ENCODE measurements at places on chromosomes 7 and 10.

DNA sequence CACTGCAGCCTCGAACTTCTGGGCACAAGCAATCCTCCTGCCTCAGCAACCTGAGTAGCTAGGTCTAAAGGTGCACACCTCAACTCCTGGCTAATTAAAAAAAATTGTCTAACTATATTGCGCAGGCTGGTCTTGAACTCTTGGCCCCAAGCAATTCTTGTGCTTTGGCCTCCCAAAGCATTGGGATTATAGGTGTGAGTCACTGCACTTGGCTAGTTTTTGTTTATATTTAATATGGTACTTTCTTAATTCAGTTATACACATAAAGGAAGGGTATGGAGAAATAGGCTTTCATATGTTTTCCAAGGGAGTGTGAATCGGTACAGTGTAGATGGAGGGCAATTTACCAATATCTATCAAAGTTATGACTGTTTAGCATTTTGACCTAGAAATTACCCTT is 20.4 kb downstream of the NPVF start:
- DNase-seq, result no peak

- DNase-seq, result no peak
Measured at GRCh38 chr7:157650131-157650631, 313.4 kb downstream of the DNAJB6 start.

- DNase-seq, result no peak
Measured at GRCh38 chr7:117445206-117445605, 17.9 kb upstream of the ASZ1 start.

- no peak for DNase-seq
Measured at GRCh38 chr7:150947241-150947745, 30.8 kb downstream of the KCNH2 start.

DNA sequence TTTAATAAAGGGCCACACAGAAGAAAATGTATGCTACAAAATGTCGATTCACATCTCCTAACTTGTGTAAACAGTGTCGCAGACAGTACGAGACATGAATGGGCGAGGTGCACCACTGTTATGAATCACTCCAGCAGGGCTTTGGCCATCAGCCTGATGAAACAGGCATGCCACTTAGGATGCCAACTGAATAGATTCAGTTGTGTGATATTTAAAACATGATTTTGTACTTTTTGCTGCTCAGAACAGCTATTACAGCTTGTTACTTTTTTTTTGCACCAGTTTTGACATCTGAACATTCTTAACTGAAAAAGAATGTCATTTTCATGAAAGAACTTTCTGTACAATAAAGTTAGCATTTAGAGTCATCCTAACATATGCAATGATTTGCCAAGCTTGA is 138.1 kb downstream of the VTI1A start:
- DNase-seq, result no peak

GRCh38 chr10:14173706-14174594 is 156.8 kb downstream of the FRMD4A start:
- DNase-seq, result no peak

DNA sequence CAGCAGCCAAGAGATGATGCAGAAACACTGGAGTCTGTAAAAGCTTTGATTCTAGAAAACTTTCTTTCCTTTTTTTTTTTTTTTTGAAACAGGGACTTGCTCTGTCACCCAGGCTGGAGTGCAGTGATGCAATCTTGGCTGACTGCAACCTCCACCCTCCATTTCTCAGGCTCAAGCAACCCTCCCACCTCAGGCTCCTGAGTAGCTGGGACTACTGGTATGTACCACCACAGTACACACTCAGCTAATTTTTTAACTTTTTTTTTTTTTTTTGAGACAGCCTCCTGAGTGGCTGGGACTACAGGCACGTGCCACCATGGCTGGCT is 17.0 kb upstream of the BAG3 start:
- no peak for DNase-seq

GRCh38 chr7:158114056-158114850 is 473.4 kb downstream of the PTPRN2 start:
- no peak for DNase-seq

DNA sequence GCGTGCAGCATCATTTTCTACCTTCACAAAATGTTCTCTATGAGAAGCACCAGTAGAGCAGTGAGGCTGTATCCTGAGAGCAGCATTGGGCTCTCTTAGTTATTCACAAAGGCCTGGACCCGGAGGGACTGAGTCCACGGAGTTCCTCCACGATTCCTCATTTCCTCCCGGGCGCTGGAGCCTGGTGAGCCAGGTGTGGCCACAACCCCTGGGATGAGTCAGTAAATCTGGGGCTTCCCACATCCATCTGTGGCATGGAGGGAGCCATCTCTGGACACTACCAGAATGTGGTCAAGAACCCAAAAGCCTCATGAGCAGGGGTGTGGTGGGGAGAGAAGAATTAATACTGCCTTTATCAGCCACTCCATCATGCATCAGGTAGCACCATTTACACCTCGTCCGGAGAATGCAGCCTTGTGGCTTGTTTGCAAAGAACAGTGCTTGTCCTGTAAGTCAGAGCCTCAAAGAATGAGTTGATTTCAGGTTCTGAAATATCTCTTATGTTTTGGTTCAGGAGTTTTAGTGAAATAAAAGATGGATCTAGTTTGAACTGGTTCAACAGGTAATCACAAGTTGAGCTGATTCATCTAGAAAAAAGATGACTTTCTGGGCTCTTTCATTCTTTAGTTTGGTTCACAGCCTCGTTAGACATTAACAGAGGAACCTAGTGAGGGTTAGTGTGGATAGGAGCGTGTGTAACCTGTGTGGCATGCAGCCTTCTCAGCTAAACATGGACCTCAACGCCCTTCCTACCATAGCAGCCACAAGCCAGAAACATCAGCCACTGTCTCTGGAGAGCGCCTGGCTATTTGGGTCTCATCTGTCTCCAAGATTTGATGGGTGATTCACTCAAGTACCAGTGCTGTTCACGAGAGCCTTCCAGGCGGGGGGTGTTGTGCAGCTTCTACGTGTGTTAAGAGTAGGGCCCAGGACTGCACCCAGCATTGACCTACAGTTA is 95.2 kb downstream of the WDR37 start:
- no peak for DNase-seq

- no peak for DNase-seq
Measured at GRCh38 chr7:2736411-2736914, 48.5 kb downstream of the AMZ1 start.

DNA sequence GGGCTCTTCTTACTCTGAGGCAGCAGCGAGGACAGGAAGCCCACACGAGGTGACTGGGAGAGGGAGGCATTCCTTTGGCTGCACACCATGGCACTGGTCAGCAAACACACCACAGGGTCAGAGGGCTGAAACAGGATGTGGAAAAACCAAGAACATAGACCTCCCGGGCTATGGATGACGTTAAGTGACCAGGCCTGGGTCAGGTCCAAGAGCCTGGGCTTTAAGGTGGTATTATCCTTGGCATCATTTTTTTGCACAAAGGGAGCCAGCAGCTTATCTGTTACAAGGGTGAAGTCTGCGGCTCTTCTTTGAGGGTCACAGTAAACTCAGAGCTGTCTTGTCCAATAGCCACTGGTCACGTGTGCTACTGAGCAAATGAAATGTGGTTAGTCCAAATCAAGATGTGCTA is 7.0 kb downstream of the WDR91 start:
- no peak for DNase-seq

- DNase-seq, result no peak
Measured at GRCh38 chr7:99105756-99106155, 38.2 kb downstream of the SMURF1 start.

- DNase-seq, result no peak
Measured at GRCh38 chr10:51846856-51847506, 147.6 kb upstream of the CSTF2T start.

GRCh38 chr7:29926741-29927140 is 62.9 kb downstream of the SCRN1 start:
- no peak for DNase-seq

DNA sequence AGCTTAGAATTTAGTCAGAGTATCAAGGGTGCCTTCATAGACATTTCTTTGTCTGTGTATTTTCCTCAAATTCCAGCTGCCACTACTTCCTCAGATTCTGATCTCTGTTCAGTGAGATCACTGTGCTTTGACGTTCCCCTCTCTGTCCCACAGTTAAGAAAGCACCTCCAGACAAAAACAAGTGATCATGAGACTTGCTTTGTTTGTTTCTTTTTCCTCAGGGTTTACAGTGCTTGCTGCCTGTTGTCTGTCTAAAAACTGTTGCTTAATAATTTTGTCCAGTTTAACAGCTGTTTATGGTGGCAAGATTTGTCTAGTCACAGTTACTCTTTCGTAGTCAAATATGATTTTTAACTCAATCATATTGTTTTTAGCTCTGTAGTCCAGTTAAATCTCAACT is 29.1 kb downstream of the TRUB1 start:
- DNase-seq, result no peak

GRCh38 chr10:111656066-111656465 is 527.5 kb downstream of the GPAM start:
- no peak for DNase-seq

DNA sequence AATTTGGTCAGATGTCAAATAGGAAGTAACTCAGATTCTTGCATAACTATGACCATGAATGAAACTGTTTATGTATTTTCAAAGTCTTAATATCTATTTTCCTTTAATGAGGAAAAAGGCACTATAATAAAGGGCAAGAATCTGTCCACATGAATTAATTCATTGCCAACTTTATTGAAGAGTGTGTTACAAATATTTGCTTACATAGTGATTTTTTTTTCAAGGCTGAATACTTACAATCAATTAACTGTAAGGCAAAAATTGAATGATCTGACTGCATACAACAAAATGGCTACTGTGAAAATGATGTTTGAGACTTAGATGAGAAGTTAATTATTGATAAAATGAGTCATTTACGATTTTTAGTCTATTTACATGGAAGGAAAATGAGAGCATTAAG is 475.0 kb downstream of the DNAJB9 start:
- no peak for DNase-seq

GRCh38 chr10:74194999-74195398 is 44.0 kb downstream of the ADK start:
- no peak for DNase-seq

- DNase-seq, result no peak
Measured at GRCh38 chr7:25430200-25430931, 202.1 kb upstream of the NPVF start.

DNA sequence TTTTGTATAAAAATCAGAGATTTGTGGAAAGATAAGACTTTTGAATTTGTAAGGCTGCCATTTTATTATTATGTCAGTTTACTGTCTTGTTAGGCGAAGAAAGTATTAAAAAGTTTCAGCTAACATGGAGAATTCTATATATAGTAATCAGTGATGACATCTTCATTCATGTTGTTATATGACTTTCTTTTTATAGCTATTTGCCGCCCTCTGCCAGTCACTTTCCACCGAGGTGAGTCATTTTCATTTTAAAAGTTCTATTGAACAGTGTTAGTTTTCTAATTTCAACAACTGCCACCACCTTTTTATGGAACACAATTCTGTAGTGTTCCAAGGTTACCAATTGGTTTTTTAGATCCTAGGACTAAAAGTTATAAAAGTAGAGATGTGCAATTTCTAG is 11.8 kb downstream of the CUTC start:
- DNase-seq, result no peak

GRCh38 chr10:132847856-132848255 is 61.9 kb upstream of the NKX6-2 start:
- DNase-seq, result no peak

DNA sequence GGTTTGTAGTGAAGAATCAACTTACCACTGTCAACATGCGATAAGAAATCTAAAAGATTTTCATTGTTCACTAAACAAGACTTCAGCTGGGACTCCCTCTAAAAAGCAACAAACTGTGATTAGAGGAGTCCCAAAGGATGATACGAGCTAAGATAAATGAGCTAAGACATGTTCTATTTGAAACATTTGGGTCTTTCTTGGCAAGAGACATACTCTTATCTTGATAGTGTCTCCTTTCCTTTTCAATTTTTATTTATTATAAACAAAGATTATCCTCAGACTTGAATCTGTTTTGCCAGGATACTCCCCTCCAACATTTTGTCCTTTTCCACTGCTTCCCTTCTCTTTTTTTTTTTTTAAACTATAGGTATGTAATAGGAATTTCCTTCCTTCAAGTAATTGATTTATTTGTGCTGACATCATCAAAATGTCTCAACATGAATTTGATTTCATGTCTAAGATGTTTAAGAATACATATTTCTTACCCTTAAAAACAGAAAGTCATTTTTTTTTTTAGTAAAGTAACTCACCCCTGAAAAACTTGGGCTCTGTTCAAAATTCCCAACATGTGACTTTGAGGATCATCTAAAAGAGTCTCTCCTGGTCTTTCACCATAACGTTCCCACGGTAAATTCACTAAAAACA is 158.4 kb upstream of the NRP1 start:
- DNase-seq, result no peak

GRCh38 chr7:148669927-148670326 is 28.8 kb upstream of the CUL1 start:
- DNase-seq, result no peak

DNA sequence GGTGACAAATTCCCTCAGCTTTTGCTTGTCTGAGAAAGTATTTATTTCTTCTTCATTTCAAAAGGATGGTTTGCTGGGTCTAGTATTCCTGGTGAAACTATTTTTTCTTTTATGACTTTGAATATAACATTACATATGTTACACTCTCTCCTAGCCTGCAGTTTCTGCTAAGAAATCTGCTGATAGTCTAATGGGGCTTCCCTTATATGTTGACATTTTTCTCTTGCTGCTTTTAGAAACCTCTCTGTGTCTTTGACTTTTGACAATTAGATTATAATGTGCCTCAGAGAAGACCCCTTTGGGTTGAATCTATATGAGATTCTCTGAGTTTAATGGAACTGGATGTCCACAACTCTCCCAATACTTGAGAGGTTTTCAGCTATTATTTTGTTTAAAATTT is 33.8 kb upstream of the SRI start:
- DNase-seq, result no peak

DNA sequence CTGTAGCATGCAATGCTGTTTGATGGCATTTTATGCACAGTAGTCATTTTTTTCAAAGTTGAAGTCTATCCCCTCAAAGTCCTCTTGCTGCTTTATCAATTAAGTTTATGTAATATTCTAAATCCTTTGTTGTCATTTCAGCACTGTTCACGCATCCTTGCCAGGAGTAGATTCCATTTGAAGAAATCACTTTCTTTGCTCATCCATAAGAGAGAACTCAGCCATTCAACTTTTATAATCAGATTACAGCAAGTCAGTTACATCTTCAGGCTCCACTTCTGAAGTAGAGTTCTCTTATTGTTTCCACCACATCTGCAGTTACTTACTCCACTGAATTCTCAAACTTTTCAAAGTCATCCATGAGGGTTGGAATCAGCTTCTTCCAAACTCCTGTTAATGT is 32.3 kb downstream of the SDHAF3 start:
- no peak for DNase-seq

DNA sequence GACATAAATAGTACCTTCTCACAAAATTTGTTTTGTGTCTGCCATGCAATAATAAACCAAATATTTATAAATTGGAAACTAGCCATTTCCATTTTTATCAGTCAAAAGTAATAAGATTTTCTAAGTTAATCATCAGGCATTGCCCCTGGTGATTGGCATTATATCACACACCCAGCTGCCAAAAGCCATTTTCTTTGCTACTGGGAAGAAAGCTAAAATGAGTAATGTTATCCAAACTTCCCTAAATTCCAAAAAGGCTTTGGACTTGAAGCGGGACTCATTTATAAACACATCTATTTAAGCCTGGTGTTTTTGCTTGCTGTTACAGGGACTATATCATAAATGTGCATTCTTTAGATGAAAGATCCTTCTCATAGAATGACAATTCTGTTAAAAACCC is 86.0 kb downstream of the AKR1D1 start:
- no peak for DNase-seq
